ENCODE measurements at places on chromosomes 16 and 17. TPM values are rescaled to one million over a fixed set of nuclear protein-coding genes. Genes with fewer than 3 reads are reported as not detected.
A peak's percentile ranks its signal among the peaks of the same experiment; 100 is the strongest.

The CCDC40 gene
- total RNA-seq: 4.9 TPM

The KRT40 gene
- total RNA-seq: not detected

The EPN3 gene
- total RNA-seq: 0.23 TPM

The WNT9B gene
- total RNA-seq: not detected

The CDRT15L2 gene
- not detected for total RNA-seq

The HASPIN gene
- total RNA-seq: 6.3 TPM

The GPR142 gene
- 0.10 TPM for total RNA-seq

The LRRC37A3 gene
- total RNA-seq: 7.2 TPM

The CDH13 gene
- total RNA-seq: 111 TPM

DNA sequence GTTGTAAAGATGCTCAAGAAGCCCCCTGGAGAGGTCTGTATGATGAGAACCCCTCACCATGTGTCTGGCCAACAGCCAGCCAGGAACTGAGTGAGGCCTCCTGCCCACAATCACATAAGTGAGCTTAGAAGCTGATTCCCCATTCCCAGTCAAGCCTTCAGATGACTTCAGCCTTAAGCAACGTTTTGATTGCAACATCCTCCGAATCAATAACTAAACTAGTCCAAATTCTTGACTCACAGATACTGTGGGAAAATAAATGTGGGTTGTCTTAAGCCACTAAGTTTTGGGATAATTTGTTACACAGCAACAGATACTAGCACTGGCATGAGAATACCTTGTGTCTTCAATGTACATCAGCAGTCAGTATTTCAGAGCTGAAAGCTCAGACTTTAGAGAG, 54.5 kb upstream of the HS3ST4 start:
- no peak for DNase-seq

DNA sequence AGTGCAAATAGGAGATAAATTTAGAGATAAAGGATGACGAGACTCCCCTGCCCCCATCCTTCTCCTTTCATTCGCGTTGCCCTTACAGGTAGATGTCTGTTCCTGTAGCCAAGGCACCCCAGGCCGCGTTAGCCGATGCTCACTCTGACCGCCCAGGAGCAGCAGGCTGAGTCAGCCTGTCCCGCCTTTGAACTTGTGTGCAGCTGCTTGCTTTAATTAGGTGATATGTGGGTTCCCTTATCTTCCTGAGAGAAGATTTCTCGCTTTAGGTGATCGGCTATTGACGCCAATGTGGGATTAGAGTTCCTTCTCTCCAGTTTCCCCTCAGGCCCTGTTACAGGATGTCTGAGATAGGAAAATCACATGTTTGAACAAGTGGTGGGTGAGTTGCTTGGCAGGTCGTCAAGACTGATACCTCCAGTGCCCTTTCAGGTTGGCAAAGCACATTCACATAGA, 119.5 kb downstream of the MSI2 start:
- no peak for DNase-seq

GRCh38 chr16:73068541-73069401, 20.8 kb upstream of the ZFHX3 start:
- DNase-seq: no peak

- no peak for DNase-seq
Measured at GRCh38 chr17:77432034-77432661, 291.4 kb downstream of the SEC14L1 start.

GRCh38 chr17:48148854-48149786, 41.6 kb downstream of the SNX11 start:
- DNase-seq: no peak

GRCh38 chr17:18025241-18025944, 13.6 kb downstream of the ATPAF2 start:
- no peak for DNase-seq

DNA sequence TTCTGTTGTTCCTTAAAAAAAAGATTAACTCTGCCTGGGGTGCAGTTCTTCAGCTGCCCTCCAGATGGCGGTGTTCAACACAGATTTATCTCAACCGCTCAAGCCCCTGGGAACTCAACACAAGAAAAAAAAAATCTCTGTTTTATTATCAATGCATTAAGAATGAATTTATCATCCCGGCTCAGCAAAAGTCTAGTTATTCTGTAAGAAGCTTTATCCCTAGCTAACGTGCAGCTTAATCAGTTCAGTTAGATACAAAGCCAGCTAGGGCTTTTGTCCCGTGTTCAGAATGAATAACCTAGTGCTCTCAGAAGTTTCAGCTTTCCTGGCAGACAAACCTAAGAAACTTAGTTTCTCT, 475.9 kb upstream of the CCL2 start:
- peak; percentile 29 for DNase-seq

DNA sequence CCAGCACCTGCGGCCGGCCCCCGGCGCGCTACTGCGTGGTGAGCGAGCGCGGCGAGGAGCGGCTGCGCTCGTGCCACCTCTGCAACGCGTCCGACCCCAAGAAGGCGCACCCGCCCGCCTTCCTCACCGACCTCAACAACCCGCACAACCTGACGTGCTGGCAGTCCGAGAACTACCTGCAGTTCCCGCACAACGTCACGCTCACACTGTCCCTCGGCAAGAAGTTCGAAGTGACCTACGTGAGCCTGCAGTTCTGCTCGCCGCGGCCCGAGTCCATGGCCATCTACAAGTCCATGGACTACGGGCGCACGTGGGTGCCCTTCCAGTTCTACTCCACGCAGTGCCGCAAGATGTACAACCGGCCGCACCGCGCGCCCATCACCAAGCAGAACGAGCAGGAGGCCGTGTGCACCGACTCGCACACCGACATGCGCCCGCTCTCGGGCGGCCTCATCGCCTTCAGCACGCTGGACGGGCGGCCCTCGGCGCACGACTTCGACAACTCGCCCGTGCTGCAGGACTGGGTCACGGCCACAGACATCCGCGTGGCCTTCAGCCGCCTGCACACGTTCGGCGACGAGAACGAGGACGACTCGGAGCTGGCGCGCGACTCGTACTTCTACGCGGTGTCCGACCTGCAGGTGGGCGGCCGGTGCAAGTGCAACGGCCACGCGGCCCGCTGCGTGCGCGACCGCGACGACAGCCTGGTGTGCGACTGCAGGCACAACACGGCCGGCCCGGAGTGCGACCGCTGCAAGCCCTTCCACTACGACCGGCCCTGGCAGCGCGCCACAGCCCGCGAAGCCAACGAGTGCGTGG, 1.5 kb downstream of the NTN1 start:
- DNase-seq: no peak

- DNase-seq: no peak
Measured at GRCh38 chr16:54517181-54517580, 230.6 kb upstream of the IRX3 start.

DNA sequence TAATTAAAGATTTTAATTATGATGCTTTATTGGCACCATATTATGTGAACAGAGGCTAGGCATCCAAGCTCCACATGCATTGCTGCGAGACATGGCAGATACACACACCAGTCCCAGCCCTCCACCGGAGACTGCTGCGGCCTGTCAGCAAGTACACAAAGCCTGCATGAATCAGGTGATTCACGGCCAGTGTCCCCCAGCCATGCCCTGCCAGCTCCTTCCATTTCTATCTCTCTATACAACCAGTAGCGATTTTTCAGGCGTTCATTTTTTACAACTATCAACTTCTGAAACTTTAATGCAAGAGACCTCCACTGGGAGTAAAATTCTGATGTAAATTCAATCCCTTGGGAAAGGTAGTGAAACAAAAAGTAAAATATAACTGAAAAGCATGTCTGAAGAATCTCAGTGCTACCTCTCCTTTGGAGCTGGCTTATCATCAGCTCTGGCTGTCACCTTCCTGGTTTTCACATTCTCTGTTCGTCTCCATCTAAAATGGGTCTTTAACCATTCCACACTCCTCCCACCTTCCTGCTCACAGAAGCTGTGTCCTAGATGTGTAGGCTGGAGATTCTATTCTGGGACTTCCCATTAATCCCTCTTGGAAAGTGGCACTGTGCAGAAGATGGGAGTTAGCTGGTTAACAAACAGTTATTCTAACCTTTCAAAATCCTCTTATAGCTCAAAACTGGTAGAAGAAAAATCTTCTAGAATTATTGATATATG, 32.2 kb downstream of the HS3ST3A1 start:
- no peak for DNase-seq

GRCh38 chr17:8696426-8696825, 48.2 kb downstream of the CCDC42 start:
- no peak for DNase-seq

- no peak for DNase-seq
Measured at GRCh38 chr17:30832438-30833124, 815 bp downstream of the ATAD5 start.

- DNase-seq: no peak
Measured at GRCh38 chr16:27802664-27803439, 252.9 kb downstream of the KATNIP start.

DNA sequence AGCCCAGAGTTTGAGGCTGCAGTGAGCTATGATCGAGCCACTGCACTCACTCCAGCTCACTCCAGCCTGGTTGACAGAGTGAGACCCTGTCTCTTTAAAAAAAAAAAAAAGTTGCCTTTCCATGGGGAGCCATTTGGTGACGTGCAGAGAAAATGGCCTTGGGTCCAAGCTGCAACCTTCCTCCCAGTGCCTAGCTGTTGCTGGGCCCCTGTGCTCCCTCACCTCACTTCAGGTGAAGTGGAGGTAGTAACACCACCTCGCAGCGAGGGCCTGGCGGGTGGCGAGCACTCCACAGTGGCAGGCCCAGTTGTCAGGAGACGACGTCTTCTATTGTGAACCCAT, 17.4 kb downstream of the SYT17 start:
- no peak for DNase-seq

DNA sequence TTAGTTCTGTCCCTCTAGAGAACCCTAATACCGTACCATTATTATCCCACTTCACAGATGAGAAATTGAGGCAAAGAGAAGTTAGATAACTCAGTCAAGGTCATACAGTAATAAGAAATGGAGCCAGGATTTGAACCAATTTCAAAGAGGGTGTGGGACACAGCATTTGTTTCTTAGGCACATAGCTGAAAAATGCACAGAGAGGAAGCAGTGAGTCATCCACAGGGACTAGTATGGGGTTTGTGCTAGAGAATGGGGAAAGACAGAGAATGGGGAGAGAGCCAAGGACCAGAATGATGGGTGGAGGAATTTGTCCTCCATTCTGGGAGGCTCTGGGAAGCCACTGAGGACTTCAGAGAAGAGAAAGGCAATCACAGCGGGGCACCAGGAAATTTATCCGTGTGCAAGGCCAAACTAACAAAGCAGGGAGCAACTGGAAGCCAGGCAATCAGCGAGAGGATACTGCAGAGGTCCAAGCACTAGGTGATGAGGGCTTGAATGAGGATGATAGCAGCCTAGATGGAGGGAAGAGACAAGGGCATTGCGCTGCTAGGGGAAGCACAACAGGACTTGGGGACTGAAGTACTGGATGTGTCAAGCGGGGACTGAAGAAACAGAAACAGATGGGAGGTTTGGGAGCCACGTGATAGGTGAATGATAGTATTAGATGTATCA, 78.1 kb upstream of the ZFHX3 start:
- DNase-seq: no peak

GRCh38 chr16:2486645-2487516, 12.0 kb downstream of the TBC1D24 start:
- DNase-seq: no peak

DNA sequence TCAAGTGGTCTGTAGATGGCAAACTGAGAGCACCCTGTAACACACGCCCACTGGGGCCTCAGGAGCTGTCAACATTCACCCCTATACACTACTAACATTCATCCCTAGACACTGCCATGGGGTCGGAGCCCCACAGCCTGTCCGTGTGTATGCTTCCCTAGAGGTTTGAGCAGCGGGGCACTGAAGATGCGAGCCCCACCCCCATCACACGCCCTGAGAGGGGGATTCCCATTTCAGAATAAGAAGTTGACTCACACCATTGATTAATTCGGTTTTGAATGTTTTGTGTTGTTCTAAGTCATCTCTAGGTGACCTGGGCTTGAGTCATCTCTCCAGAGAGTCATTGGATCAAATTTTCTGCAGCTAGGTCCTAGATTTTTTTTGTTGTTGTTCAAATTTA, 37.3 kb upstream of the MMD start:
- no peak for DNase-seq

DNA sequence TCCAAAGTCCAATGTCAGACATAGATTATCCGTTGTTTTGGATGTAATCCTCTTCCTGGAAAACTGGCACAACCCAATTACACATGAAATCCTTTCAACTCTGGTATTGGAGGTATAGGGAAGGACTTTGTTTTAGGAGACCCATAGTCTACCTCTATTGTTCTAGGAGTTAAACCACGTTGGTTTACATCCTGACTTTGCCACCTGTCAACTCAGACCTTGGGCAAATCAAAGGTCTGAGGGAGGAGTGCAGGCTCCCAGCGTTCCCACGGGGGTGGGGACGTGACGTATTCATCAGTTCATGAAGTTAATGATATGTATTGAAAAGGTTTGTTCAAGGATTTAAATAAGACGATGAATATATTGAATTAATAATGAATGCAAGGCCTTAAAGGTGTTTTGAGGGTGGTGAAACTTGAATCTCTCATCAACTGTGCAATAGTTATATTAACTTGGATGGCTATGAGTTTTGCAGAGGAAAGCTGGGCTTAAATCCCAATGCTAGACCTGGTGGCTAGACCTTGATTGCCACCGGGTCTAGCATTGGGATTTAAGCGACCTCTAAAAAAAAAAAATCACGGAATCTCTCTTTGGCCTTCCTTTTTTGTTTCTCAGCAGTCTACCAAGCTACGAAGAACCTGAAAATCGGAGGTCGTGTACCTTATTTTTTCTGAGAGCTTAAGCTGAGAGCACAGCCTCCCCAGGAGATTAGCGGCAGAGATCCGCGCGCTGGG, 744 bp upstream of the NF1 start:
- DNase-seq: no peak

DNA sequence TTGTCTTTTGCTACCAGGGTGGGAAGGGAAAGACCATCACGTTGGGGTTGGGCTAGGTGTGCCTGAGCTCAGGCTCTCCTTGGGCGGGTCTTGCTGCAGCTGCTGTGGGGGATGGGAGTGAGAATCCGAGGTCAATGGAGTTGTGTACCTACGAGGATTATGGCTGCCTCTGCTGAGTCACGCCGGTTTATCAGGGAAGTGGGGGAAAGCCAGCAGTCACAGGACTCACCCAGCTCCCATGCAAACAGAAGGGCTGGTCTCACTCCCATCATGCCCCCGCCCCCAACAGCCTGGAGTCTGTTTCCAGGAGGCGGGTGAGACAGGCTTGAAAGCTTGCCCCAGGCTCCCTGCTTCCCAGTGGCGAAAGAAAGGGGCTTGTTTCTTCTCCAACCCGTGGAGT, 1259.0 kb upstream of the GOT2 start:
- no peak for DNase-seq

Data from glomerular endothelial cell (primary cell).